ENCODE measurements at places on chromosomes 11 and 22.

- no peak for DNase-seq
Observed at GRCh38 chr11:112354364-112354763, 93.7 kb upstream of the PLET1 start.

- no peak for DNase-seq
Observed at GRCh38 chr22:40716116-40716515, 36.8 kb downstream of the MCHR1 start.

DNA sequence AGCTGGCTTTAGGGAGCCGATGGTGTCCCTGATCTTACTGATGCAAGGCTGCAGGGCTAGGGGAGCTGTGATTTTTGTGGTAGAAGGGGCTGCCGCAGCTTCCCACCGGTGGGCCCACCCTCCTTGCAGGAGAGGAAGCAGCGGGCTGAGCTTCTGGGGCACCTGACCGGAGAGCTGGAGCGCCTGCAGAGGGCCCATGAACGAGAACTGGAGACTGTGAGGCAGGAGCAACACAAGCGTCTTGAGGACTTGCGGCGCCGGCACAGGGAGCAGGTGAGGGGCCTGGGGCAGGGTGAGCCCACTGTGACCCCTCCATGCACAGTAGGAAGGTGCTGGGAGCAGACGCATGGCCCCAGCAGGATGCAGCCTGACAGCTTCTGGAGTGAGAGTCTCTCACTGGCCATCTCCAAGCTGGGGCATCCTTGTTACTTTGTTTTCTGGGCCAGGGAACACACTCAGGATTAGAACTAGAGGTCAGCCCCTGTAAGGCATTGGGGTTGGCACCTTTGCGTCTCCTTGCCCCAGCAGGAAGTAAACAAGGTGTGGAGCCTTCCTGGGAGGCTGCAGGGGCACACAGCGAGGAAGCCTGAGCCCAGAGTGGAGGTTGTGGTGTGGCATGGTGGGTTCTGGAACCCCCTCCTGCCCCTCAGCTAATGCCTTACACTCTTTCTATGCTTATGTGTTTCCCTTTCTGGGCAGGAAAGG, 66.7 kb downstream of the CEP164 start:
- DNase-seq, result no peak

DNA sequence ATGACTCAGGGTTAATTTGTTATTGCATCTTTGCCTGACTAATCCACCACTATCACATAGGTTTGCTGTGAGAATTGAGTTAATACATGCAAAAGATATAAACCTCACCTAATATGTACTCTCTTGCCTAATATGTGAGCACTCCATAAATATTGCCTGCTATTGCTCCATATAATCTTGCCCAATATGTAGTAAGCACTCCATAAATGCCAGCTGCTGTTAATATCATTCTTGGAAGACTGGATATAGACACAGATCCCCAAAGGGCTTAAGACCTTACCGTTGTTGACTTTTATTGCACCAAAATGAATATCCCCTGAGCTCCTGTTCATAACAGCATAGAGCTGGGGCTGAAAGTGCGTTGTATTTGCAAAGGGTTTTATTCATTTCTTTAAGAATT, 27.0 kb upstream of the LRRC55 start:
- no peak for DNase-seq

DNA sequence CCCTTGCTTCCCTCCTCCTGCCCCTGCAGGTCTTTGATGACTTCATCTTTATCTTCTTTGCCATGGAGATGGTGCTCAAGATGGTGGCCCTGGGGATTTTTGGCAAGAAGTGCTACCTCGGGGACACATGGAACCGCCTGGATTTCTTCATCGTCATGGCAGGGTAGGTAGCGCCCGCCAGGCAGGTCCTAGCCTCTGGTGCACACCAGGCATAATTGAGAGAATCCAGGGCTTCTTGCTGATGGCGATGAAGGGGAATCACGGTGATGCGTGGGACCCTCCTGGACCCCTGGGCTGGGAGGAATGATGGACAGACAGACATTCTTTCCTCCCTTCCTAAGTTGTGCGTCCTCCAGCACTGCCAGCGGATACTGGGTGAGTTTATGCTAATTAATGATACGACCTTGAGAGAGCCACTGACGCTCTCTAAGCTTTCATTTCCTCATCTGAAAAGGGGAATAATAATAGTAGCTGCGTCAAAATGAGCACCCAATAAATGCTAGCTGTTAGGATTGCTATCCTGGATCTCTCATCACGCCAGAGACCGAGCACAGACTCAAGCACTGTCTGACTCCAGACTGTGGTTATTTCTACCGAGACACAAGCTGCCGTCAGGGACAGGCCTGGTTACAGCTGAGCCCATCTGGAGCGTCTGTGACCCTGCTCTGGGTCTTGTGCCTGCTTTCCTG, 30.1 kb downstream of the CACNA1I start:
- DNase-seq, result no peak

GRCh38 chr11:133525976-133526375, 6.3 kb downstream of the OPCML start:
- DNase-seq, result no peak

Measured in substantia nigra (tissue), 51 donors.